ENCODE measurements at places on chromosomes 12 and 14.

- no peak for DNase-seq
Measured at GRCh38 chr12:108772891-108773797, 41.8 kb upstream of the CORO1C start.

DNA sequence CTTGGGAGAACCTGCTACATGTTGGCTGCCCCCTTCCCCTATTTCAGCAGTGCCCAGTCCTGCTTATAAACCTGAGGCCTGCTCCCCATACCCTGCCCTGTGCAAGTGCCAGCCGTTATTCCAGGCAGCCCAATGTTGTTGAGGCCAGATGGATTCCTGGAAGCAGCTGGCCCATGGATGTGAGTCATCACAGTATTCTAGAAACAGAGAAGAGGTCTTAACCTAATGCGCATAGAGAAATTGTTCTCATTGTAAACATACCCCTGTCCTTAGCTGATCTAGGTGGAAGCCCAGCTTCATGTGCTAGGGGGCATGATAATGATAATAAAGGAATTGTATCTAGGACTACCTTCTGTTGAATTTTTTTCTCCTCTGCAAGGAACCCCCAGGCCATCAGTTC, 69.7 kb downstream of the TSPAN11 start:
- no peak for DNase-seq

DNA sequence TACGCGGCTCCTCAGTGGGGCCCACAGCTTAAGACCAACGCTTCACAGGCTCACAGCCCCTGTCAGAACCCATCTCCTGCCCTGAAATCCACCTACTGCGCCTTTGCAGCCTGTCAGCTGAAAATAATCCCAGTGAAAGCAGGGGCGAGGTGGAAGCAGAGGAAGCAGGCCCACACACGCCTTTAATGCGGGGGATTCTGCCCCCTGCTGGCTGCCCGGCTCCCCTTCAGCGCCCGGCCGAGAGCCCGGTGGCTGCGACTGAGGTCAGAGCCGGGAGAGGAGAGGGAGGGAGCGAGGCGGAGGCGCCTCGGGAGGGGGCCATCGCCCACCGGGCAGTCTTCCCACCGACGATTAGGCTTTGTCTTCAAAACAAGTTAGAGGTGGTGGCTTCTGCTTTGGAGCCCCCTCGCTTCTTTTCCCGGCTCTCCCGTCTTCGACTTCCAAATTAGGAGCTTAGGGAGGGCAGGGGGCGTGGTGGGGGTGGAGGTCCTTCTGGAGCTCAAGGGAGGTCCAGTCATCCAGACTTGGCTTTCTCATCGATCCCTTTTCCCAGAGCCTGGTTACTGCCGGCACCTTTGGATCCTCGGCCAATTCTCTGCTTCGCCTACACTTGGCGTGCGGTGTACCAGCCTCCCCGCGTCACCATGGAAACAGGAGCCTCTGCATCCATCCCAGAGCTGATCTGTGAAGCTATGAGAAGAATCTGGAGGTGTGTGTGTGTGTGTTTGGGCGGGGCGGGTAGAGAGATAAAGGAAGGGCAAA, 25.2 kb upstream of the RND1 start:
- peak; percentile 80 for DNase-seq

GRCh38 chr14:89955022-89955744, 544 bp upstream of the TDP1 start:
- no peak for DNase-seq

DNA sequence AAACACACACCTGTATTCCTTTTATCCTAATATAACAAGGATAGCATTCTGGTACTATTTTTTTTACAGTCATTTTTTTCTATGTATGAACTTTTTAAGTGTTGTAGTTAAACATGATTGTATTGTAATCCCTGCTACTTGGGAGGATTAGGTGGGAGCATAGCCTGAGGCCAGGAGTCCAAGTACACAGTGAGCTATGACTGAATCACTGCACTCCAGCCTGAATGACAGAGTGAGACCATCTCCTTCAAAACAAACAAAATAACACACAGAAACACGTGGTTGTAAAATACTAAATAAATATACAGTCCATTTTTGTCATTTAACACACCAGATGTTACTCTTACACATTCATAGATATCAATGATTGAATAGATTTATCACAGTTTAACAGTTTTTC, 56.9 kb downstream of the MAP4K5 start:
- no peak for DNase-seq

GRCh38 chr14:89921346-89921745, 33.2 kb downstream of the EFCAB11 start:
- DNase-seq, result no peak

- peak; percentile 11 for DNase-seq
Measured at GRCh38 chr12:26935636-26936378, 2.0 kb downstream of the INTS13 start.

DNA sequence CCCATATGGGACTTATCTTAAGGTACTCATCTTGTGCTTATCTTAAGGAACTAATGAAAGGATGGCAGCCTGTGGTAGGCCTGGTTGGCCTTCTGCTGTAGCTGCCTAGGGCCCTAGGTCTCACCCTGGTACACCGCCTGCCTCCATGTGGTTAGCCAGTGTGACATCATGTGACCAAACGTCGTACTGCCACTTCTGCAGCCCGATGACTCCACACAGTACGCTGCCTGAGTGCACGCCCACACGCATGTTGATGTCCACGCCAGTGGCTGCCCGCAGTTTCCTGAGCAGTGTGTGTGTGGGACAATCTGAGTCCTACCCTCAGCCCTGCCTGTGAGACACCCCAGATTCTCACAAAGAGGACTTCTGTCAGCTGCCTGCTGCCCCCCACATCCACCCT, 5.1 kb downstream of the ADCY4 start:
- peak; percentile 59 for DNase-seq

- no peak for DNase-seq
Measured at GRCh38 chr12:99059824-99060511, 414.9 kb downstream of the APAF1 start.

DNA sequence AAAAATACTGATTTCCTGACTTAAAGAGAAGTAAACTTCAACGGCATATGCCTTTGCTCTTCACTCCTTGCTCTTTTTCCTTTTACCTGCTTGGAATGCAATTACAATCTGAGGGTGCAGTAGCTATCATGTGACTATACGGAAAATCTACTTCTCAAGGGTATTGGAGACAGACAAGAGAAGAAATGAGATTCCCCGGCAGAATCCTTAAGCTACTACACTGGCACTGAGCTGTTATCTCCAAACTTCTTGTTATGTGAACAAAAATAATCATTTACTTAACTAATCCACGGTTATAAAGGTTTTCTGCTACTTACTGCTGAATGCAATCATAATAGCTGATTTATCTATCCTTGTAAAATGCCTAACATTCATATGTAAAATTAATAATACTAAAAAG, 118.0 kb upstream of the IFNG-AS1 start:
- DNase-seq, result no peak

- DNase-seq, result no peak
Measured at GRCh38 chr14:67620217-67620785, 581 bp downstream of the ARG2 start.

DNA sequence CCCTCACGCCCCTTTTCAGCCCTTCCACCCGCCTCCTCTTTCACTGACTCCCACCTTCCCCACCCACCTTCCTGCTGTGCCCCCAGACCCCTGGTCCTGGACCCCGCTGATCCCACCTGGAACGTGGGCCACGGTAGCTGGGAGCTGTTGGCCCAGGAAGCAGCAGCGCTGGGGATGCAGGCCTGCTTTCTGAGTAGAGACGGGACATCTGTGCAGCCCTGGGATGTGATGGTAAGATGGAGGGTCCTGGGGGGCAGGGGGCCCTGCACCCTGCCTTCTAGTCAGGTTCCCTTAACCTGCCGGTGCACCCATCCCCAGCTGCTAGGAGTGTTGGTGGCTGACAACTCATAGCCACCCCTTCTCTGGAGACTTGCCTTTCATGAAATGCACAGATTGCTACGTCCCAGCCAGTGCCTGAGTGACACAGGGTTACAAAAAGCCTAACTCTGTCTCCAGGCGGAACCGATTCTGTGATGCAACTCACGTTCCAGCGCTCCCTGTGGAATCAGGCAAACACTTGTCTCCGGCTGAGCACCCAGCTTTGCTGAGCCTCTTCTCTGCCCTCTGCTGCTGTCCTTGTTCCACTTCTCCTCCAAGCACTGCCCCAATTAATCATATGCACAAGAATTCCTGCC, 15.0 kb upstream of the OAS2 start:
- DNase-seq, result no peak

DNA sequence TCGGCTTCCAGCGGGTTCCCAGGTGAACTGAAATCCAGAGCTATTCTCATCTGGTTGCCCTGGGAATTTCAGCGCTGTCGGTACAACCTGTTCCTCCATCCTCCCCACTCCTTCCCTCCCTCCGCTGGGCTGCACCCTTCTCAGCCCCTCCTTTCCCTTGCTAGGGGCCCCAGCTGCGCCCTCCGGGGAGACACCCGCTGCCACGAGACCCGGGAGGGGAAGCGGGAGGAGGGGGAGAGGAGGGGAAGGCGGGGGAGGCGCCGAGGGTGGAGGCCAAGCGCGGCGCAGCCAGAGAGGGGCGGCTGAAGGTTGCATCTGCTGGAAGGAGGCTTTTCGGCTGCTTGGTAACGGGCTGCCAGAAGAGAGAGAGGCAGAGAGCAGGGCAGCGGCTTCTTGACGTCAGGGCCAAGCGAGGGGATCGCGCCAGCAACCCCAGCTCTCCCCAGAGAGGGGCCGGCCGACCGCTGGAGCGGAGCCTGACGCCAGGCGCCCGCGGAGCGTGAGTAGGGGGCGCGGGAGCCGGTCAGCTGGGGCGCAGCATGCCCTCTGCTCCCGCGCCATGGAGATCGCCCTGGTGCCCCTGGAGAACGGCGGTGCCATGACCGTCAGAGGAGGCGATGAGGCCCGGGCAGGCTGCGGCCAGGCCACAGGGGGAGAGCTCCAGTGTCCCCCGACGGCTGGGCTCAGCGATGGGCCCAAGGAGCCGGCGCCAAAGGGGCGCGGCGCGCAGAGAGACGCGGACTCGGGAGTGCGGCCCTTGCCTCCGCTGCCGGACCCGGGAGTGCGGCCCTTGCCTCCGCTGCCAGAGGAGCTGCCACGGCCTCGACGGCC, at the start of gene KCNA5:
Gene KCNA5, plus strand, starts transcription at position 291 of the 831 bp plus-strand sequence. Its CDS starts 269 bp downstream, at position 560.
- DNase-seq, result no peak

GRCh38 chr14:24076302-24076601, 4.9 kb downstream of the CPNE6 start:
- DNase-seq, result no peak

GRCh38 chr14:53461858-53462257, 308.7 kb upstream of the DDHD1 start:
- DNase-seq, result no peak

- no peak for DNase-seq
Measured at GRCh38 chr12:101829639-101830366, 956 bp downstream of the GNPTAB start.

- no peak for DNase-seq
Measured at GRCh38 chr14:101556131-101556530, 5.2 kb upstream of the DIO3 start.

DNA sequence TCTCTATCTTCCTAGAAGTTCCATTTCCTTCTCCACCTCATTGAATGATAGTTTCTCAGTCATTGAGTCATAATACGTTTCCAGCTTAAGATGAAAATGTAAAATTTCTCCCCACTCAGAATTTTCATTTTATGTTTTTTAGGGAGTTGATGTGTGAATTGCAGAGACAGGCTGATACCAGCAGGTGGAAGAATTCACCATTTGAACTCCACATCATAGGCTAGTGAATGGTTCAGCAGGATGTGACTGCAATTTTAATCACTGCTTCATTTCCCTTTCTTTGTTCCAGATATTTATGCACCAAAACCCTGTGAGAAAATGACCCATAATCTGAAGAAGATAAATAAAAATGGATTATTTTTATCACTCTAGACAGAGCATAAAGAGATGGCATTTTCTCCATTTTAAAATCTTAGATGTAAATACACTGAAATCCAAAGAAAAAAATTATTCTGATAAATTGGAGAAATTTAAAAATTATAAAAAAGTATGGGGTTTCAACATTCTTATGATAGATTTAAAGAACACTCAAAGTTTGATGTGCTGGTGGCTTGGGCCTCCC, 10.6 kb upstream of the PYGL start:
- DNase-seq, result no peak

DNA sequence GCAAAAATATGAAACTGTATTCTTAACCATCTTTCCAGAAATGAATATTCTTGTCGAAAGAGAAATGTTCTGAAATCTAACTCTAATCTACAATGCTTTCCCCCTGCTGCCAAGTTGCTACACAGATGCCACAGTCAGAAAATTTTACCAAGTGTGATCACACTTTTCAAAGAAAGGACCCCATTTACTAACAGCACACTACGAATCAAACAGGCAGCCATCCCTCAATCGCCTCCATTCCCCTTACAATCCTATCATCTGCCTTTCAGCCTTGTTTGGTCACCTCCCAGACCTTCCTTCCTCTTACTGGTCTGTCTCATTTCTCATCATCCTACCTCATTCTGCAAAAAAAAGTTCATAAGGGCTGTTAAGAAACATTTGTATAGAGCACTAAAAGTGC, 190.1 kb downstream of the MED13L start:
- DNase-seq, result no peak

DNA sequence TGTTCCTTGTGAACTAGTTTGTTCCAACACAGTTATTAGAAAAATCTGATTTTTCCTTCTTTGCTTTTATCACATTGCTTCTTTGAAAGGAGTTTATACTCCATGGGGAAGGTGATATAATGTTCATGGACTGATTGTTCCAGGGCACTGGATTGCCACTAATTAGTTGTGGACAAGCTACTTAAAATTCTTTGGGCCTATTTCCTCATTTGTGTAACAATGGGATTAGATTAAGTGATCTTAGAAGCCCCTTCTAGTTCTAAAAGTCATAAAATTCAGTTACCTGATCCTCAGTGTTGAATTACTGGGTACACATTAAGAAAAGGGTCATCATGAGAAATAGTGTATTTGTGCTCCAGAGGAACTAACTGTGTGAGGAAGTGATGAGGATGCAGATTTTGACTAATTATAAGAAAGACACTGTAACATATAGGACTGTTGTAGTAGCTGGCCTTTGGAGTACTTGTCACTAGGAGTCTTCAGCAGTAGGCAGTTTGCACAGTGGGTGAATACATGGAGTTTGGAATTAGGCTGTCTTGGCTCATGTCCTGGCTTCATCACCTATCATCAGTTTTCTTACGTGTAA, 82.2 kb downstream of the MIA2 start:
- DNase-seq, result no peak

Data from CD4-positive, alpha-beta T cell treated with Interleukin-6 for 4 hours (primary cell).